ENCODE measurements at places on chromosomes 5 and 9.

DNA sequence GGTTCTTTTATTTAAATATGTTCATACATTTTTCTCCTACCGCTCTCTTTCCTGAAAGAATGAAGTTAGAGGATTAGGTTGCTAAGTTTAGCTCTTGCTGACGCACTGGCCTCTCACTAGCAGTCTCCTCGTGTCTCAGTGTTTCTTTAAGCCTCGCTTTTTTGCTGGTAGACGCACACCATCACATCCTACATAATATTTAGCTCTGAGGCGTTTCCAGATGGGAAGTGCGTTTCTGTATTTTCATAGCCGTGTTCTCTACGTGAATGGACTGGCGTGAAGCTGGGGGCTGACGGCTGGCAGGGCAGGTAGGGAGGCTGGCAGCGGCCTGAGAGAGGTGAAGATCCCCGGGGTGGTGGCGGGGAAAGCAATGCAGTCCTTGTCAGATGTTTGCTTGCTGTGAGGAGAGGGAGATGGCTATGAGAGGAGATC lies 79.2 kb upstream of the SPRY4 start:
- no peak for DNase-seq

DNA sequence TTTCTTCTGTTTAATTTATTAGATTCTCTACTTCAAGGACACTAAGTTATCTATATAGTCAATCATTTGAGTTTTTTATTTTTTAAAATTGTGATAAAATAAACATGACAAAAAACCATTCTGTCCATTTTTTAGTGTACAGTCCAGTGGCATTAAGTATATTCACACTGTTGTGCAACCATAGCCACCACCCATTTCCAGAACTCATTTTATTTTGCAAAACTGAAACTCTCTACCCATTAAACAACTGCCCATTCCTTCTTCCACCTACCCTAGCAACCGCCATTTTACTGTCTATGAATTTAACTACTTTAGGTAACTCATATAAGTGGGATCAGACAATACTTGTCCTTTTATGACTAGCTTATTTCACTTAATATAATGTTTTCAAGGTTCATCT lies 275.6 kb downstream of the SH3GL2 start:
- no peak for DNase-seq

DNA sequence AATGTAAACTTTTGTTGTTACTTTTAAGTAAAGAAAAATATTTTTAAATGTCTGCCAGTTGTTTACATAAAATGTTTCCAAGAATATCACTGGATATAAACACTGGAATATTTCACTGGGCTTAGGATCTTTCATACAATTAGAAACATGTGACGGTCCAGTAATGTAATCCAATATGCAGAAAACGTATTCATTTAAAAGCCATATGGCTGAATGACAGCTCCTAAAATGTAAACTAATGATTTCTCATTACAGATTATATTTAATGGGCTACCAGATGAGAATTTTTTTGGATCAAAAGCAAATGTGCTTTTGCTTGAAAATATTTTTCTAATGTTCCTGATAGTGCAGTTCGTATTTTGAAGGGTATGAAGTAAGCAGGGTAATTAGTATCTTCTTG lies 124.3 kb downstream of the TTC39B start:
- no peak for DNase-seq

DNA sequence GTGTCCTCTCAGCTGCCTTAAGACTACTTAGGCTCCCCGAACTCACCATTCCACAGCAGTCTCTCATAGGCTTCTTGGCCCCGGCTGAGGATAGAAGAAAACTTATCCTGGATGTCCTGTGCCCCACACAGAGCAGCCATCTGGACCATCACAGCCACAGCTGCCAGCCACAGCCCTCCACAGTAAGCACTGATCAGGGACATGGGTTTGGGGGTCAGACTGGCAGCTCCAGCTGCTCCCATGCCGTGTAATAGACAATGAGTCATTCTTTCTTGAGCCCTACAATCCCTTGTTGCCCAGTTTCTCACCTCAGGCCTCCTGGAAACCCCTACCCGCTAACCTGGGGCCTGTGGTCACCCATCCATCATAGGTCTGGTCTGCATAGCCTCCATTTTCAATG lies 5.7 kb downstream of the CREB3 start:
- no peak for DNase-seq

- no peak for DNase-seq
These were observed 129.5 kb downstream of the MLLT3 start for GRCh38 chr9:20492772-20493171.

DNA sequence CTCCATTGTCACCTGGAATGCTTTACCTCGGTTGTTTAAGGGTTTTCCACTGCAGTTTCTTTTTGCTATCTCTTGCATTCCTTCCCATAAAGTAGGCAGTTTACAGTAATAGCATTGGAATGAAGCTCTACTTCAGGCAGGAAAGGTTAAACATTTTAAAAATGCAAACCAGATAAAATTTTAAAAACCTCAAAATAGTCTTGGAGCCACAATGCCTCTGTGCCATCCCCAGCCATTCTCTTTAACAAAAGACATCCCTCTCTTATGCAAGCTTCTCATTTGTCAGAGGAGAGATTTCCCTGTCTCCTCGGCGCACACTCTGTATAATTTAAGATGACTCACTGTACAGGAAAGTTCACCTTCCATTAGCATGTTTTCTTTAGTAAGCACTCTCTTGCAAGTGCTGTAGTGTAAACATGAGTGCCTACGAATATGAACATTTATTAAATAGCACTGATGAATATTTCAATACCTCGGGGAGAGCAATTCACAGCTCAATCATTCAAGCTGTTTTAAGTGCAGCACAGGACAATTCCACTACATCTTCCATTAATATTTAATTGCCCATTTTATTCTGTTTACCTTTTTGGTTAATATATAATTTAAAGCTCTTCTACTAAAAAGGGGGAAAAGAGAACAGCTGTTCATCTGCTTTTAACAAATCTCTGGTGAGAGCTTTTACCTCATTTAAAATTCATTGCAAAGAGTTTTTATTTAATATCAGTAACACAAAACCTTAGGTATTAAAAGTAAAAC lies 343.6 kb downstream of the SPATA31D1 start:
- DNase-seq = no peak

DNA sequence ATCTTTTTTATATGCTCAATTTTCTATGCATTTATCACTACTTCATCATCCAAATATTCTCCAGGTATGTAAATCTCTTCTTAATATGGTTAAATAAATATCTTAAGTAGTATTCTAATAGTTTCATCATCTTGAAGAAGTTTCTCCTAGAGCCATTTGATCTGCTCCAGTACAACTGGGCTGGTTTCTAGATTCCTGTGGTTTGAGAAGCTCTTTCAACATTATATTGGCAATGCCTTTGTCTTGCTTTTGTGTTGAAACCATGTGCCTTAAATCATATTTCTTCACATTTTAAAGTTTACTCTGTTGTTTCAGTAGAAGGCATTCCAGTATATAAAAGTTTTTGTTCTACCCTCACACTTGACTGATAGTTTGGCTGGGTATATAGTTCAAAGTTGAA lies 27.6 kb downstream of the MBLAC2 start:
- DNase-seq = no peak

GRCh38 chr5:120231563-120231962 lies 232.5 kb upstream of the PRR16 start:
- no peak for DNase-seq

DNA sequence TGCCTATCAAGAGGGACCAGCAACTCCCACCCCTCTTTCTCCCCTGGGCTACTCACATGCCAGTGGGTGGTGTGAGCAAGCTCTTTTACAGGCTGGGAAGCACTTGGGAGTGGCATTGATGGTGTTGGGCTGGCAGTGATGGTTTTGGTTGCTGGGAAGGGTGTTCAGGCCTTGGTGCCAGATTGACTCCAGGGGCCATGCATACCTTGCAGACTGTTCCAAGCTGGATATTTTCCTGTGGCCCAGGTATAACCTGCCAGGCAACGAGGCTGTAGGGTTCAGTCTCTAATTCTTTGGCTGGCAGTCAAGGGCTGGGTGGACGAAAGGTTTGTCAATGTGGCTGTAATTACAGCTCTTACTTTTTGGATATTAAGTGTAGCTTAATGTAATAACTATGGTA lies 177.3 kb downstream of the MACROH2A1 start:
- no peak for DNase-seq

DNA sequence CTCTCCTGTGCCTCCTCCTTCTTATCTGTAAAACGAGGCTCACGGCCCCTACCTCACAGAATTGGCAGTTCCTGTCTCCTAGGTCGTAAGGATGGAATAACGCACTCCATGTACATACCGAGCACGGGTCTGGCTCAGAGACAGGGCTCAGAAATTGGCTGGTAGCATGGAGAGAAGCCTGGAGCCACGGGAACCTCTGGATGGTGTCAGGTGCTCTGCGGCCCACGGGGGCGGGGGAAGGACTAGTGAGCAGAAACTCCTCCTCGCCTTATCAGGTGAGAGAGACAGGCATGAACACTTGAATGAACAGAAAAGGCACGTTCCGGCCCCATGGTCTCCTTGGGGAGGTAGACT lies 15.4 kb upstream of the C5orf47 start:
- no peak for DNase-seq

DNA sequence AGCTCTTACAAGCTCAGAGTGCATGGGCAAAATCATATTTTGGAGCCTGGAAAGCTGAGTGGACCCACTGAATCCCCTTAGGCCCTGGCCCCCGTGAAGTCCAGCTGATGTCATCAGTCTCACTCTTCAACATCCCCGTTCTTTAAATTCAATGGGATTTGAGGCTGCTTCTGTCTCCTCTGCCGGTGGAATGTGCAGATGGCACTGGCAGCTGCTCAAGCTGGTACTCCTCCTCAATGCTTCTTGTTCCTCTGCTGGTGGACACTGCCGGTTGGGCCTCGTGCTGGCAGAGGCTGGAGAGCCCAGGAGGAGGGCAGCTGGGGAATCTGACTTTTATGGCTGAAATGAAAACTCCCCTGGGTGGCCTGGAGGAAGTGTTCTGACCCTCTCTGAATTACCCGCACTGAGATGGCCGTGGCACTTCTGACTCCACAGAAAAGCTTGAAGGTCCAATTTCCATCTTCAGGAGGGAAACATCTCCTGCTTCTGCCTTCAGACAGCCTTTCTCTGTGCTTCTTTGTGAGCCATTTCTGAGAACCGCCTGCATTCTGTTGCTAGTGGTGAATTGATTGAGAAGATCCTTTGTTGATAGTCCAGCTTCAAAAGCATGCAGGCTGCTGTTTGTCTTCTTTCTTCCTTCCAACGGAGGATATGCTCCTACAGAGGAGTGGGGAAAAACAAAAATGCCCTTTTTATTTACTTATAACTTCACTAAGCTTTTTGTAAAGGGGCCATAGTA lies 298.9 kb downstream of the TMEM38B start:
- no peak for DNase-seq

- no peak for DNase-seq
These were observed 107.0 kb downstream of the PRDM9 start for GRCh38 chr5:23614422-23614821.

DNA sequence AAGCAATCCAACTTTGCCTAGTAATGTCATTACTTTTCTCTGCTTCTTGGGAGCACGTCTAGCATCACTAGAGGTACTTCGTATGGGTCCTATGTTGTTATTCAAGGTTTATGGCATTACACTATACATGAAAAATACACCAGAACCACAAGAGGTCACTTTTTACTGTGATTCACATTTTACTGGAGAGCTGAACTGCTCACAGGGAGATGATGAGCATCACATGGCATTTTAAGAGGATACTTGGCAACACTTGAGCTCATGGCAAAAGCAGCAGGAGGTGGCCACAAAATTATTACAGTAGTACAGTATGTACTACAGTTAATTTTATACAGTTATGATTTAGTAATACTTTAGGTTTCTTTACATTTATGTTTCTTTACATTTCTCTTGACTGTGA lies 223.4 kb downstream of the PARP8 start:
- DNase-seq = no peak

- DNase-seq = no peak
These were observed 42.4 kb upstream of the PWWP2A start for GRCh38 chr5:160161626-160162025.

DNA sequence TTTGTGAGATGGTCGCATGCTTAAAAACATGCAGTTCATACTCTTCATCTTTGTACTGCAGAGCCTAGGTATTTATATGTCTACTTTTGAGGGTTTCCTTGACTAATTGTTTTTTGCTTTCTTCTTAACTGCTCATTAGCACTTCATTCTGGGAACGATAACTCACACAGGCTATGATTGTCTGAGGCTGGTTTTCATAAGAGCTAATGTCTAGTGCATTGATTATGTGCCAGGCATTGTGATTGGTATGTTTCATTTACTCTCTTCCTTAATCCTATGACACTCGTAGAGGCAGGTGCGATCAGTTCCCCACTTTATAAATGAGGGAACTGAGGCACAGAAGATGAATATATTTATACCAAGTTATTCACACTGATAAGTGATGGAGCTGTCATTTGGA lies 93.6 kb downstream of the INSYN2B start:
- DNase-seq = no peak

- no peak for DNase-seq
These were observed 52.3 kb upstream of the CNTLN start for GRCh38 chr9:17082343-17083064.
